ENCODE measurements at places on chromosomes 2 and 18. TPM values are rescaled to one million over a fixed set of nuclear protein-coding genes. Genes with fewer than 3 reads are reported as not detected.

Gene HTR2B
- under 0.01 TPM for total RNA-seq

Gene GREB1
- 0.30 TPM for total RNA-seq

Gene TMEM169
- total RNA-seq: not detected

Gene CASP8
- 10.4 TPM for total RNA-seq

Gene DSC1
- not detected for total RNA-seq

Gene UGT1A5
- not detected for total RNA-seq

Gene ARHGEF33
- total RNA-seq: 0.15 TPM

Gene GKN1
- not detected for total RNA-seq

Gene CEP68
- 16.0 TPM for total RNA-seq

Gene KLHL30
- total RNA-seq: not detected

Gene RTP5
- not detected for total RNA-seq

Gene SH2D6
- 0.32 TPM for total RNA-seq

Gene LAMA3
- 3.3 TPM for total RNA-seq

Gene STARD6
- total RNA-seq: not detected

Gene CFAP65
- total RNA-seq: not detected

Gene PAX3
- not detected for total RNA-seq

Gene ZSWIM2
- total RNA-seq: not detected

Gene FAM117B
- total RNA-seq: 1.9 TPM

Gene ADAM23
- total RNA-seq: 9.6 TPM
